ENCODE measurements at places on chromosomes 16 and 17.

- DNase-seq: peak; percentile 6
These were observed 854.1 kb downstream of the KCNJ2 start for GRCh38 chr17:71023249-71024030.

DNA sequence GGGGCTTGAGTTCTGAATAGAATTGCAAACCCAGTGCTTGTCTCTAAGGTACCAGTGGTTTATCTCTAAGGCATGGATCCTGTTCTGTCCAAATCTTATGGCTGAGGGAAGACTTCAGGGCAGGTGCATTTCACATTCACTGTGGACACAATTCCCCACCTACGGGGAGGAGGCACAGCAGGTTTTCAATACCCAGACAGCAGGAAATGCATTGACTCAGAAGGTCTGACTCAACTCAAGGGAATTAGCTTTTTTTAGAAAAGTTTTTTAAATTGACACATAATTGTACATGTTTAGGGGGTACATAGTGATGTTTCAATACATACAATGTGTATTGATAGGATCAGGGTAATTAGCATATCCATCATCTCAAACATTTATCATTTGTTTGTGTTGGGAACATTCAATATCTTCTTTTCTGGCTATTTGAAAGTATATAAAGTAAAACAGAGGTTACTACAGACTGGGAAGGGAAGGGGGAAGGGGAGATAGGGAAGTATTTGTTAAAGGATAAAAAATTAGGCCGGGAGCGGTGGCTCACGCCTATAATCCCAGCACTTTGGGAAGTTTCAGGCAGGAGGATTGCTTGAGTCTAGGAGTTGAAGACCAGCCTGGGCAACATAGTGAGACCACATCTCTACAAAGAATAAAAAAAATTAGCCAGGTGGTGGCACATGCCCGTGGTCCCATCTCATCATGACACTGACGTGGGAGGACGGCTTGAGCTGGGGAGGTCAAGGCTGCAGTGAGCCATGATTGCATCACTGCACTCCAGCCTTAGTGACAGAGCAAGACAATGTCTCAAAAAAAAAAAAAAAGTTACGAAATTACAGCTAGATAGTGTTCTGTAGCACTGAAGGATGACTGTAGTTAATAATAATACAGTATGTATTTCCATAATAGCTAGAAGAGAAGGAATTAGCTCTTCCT lies 54.9 kb downstream of the RGS9 start:
- DNase-seq: no peak

DNA sequence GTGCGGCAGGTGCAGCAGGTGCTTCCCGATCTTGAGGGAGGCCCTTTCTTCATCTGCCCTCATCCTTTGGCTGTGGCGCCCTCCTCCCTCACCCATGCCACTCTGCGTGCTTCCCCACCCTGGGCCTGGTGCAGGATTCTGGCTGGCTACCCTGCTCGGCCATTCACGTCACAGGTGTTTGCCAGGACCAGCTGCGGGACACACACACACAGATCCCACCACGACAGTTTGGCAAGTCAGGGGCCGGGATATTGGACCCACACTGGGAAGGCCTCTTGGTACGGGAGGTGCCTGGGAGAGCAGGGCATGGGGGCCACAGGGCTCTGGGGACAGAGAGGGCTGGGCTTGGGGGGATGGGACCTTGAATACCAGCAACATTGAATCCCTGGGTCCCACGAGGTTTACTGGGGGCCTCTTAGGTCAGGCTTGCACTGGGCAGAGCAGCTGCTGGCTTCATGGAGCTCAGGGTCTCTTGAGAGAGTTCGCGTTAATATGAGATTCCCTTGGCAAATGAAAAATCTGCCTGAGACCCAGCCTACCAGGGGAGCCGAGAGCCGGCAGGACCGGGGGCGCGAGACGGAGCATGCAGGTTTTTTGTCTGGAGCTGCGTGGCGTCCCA lies 15.1 kb downstream of the ADCY7 start:
- DNase-seq: no peak

- no peak for DNase-seq
These were observed 17.4 kb downstream of the SYT17 start for GRCh38 chr16:19185510-19185851.

GRCh38 chr16:88102597-88102996 lies 151.4 kb downstream of the BANP start:
- no peak for DNase-seq

DNA sequence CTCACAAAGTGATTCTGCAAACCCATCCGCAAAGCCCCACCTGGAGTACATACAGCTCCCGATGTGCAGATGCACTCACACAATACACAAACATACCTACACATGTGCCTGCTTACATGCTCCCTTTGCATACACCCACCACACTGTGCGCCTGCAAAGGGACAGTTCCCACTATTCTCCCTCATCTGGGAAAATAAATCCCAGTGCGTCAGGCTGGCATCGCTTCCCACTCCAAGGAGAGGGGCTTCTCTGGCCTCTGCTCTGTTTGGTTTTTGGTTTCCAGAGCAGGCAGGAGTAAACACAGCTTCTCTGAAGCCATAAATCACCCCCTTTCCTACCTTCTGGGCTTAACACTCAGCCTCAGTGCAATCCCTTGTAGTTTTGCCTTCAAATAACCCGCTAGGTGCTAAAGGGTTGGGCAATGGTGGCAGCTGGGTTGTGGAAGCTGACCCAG lies 14.7 kb downstream of the HOXB4 start:
- DNase-seq: no peak

DNA sequence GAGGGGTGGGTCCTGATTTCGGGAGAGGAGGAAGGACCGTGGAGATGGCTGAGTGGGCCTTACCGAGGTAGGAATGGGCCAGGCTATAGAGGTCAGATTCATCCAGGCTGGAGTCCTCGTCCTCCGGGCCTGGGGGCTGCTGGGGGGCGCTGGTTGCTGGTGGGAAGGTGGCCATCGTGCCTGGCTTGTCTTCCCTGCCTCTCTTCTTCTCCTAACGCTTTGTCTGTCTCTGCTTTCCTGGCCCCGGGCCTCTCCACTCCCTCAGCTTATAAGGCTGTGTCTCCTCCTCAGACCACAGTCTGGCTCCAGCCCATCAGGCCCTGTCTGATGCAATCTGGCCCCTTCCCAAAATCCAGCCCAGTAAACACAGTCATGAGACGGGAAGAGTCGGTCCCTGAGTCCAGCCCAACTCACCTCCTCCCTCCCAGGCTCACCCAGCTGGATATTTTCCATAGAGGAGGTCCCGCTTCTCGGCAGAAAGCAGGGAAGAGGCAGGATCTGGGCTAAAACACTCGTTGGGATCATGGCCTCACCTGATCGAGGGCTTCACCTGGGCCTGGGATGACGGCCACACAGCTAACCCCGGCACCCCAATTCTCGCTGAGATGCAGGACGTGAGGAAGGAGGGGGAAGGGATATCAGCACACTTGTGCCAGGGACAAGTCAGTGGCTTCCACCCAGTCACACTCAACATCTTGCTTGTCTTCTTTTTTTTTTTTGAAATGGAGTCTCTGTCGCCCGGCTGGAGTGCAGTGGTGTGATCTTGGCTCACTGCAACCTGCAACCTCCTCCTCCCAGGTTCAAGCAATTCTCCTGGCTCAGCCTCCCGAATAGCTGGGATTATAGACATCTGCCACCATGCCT lies at the start of gene NUPR1:
TSS of gene NUPR1 (minus strand) at position 242 of the 864 bp plus-strand sequence. CDS start at position 175, 67 bp downstream.
- peak; percentile 57 for DNase-seq

DNA sequence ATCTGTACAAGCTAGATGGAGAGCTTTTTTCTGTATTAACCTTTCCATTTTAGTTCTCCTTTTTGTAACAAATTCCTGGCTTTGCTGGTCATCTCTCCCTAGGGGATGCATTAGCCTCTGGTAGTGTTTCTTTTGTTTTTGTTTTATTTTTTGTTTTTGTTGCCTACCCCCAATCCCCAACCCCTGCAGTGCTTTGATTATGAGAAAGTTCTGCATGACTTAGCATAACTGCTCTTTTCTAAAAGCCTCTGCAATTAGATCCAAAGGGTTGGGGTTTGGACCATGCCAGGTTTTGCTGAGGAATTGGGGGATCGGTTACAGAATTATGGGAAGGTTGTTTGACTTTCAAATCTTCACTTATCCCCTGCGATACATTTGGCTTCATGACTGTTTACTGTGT lies 98.2 kb downstream of the ADAMTS18 start:
- peak; percentile 9 for DNase-seq

GRCh38 chr17:50289991-50290702 lies 15.9 kb downstream of the TMEM92 start:
- DNase-seq: peak; percentile 37

DNA sequence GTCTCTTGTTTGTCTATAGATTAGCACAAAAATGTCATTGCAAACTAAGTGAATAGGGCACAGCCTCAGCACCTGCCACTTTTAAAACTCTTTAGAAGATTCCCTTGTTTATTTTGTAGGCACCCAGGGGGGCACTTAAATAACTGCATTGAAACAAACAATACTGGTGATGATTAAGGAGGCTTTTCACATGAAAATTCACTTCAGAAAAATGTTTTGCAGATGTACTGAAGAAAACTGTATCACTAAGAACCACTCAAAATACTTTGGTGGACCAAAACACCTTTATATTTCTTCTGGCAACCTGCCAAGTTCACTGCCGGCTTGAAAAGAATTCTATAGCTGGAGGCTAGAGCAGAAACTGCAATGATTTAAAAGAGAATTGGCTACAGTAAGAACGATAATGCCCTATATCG lies 281.5 kb downstream of the TOX3 start:
- peak; percentile 2 for DNase-seq

DNA sequence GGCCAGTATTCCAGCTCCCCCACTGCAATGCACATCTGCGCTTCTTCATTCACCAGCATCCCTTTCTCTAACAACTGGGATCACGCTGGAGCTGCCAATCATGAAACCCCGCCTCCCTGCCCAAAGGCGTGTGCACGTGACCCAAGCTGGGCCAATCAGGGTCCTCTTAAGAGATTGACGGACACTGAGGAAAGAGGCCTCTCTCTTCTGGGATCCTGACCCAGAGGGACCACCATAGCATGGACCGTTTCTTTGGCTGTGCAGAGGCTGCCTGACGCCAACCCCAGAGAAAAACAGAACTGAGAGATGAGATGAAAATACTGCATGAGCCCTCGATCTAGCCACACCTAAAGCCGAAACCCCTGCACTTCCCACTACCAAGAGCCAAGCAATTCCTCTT lies 32.0 kb downstream of the COTL1 start:
- DNase-seq: peak; percentile 86

DNA sequence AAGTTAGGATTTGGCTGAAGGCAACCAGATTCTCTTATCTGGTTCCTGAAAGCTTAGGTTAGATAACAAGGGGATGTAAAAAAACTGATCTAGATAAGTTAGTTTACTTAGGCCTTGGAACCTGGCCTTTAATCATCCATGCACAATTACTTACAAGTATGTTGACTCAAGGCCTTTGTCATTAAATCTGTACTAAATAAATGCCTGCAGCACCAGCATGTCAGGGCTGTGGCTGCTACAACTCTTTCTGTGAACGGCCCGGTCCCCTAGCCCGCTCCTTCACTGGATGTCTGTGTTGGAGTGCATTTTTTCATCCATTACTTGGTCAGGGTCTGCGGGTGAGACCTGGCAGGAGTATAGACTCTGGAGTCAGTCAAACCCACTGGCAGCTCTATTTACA lies 48.4 kb upstream of the ALDH3A1 start:
- DNase-seq: no peak

GRCh38 chr16:74837056-74837455 lies 62.4 kb upstream of the FA2H start:
- no peak for DNase-seq

GRCh38 chr17:9363440-9364350 lies 211.9 kb downstream of the STX8 start:
- DNase-seq: no peak

GRCh38 chr16:70412385-70412784 lies 26.5 kb downstream of the ST3GAL2 start:
- DNase-seq: no peak

- DNase-seq: no peak
These were observed 135.2 kb downstream of the FTO start for GRCh38 chr16:53839150-53839549.

DNA sequence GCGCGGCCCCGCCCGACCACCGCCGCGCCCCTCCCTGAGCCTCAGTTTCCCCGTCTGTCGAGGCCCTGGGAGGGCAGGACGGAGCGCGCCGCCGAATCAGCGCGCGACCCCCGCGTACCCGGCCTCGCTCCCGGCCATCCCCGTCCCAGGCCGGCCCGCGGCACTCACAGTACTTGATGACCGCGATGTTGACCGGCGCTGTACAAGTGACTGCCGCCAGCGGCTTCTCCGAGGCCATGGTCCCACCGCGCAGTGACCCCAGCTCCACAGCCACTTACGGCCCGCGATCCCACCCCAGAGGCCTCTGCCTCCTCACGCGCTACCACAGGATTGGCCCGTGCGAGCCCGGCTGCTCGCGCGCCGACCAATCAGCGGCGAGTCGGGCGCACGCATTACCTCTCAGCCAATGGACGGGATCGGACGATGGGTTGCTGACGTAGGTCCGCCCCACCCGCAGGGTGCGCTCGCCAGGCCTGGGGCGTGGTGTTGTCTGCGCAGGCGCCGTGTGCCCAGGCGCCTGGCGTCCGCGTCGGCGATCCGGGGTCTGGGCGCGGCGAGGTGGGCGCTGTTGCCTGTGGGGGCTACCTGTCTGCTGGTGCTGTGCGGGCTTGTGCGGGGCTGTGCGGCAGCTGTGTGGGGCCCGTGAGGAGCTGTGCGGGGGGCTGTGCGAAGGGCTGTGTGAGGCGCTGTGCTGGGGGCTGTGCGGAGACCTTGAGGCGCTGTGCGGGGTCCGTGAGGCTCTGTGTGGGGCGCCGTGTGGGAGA lies at the start of gene MVD:
TSS of gene MVD (minus strand) at position 249 of the 764 bp plus-strand sequence. CDS start at position 238, 11 bp downstream.
- DNase-seq: peak; percentile 99

- DNase-seq: no peak
These were observed 8.8 kb downstream of the SCIMP start for GRCh38 chr17:5225668-5226457.

DNA sequence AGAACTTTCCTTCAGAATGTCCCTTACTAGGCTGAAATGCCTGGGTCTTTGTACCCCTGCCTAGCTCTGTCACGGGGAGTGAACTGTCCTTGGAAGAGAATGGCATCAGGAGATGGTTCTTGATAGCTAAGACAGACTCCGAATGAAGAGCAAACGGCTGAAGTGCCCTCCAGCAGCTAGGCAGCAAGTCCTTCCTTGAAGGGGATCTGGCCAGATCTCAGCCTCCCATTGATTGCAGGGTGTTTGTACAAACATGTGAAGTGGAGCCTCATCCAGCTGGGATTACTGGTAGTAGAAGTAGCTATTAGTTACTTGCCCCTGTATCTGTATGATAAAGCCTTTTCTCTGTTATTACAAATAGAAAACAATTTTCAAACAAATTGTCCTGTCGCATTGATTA lies 30.9 kb downstream of the LRRC36 start:
- no peak for DNase-seq

- DNase-seq: no peak
These were observed 4.2 kb downstream of the LHX1 start for GRCh38 chr17:36941265-36942010.

DNA sequence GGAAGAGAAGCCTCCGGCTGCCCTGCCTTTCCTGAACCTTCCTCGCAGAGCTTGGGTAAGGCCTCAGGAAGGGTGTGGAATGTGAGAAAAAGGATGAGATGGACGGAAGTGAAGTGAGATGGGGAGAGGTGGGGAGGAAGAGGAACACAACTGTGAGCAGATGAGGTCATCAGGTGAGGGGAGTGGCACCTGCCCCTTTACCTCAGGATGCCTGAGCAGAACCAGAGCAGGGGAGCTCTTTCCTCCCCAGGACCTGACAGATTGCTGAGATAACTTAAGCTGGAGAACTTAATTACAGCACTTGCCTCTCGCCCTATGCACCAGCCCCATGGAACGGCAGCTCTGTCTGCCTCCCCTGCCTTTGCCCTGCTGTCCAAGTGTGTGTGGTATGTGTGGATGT lies 29.8 kb downstream of the TMEM132E start:
- DNase-seq: peak; percentile 67

Measured in ELF-1 (cell line).